Heart right ventricle (tissue), 16 donors: ENCODE measurements at places on chromosomes 7 and 10.

DNA sequence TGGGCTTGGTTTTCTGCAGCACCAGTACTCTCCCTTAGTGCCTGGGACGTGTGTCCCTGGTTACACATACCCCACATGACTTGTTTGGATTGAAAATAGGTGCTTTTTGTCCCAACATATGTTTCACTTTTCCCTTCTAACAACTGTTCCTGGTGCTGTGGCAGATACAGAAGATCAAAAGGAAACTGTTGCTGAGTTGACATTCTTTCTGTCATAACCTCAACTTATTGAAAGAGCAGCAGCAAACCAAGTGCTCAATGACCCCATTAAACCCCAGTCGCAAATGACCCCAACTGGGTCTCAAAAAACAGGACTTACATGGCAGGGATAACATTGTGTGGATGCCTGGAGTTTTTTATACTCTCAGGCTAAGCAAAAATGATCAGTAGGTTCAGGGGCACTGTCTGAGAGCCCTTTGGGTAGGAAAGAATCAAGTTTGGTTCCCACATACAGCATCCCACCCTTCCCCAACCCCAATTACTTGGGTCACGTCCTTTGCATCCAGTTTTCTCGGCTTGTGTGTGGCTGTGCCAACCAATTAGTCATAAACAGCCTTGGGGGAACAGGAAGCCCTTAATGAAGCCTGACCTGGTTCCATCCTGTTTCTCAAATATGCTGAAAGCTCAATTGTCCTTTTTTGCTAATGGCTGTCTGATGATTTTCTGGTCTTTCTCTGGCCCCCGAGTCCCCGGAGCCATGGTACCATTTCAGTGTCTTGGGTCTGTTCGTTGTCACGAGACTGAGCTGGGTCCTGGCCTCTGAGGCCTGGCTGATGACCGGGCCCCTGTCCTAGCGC, 4.9 kb downstream of the HKDC1 start:
- H3K4me1 ChIP-seq, result peaks cover 54% of the 10 kb centered on the region
- no peak overlapping the region for H3K4me3 ChIP-seq
- no peak for DNase-seq
- H3K27ac ChIP-seq, result no peak overlapping the region

GRCh38 chr7:28766359-28766758, 191.8 kb downstream of the TRIL start:
- DNase-seq, result no peak
- H3K36me3 ChIP-seq, result no peaks in the 10 kb centered on the region
- H3K27me3 ChIP-seq, result no peaks in the 10 kb centered on the region
- no peak overlapping the region for H3K4me3 ChIP-seq
- no peaks in the 10 kb centered on the region for H3K4me1 ChIP-seq

DNA sequence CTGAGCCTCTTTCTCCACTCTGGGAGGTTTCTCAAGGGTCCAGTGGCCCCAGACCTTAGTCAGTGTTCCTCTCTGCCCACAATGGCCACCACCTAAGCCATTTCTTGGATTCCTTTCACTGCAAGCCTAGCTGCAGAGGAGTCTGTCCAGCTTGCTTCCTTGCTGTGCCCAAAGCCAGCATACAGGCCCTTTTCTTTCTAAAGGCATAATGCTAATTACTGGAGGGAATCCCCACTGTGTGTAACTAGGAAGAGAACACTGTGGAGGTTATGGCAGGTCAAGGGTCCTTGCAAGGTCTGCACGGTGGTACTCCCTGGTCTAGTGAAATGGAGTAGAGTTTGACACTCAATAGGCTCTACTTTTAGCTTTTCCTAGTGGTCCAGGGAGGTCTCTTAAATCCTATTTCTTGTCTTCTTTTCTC, 70.4 kb upstream of the CC2D2B start:
- H3K36me3 ChIP-seq, result no peaks in the 10 kb centered on the region
- no peak for DNase-seq
- H3K4me1 ChIP-seq, result peaks cover 50% of the 10 kb centered on the region
- no peak overlapping the region for H3K4me3 ChIP-seq

DNA sequence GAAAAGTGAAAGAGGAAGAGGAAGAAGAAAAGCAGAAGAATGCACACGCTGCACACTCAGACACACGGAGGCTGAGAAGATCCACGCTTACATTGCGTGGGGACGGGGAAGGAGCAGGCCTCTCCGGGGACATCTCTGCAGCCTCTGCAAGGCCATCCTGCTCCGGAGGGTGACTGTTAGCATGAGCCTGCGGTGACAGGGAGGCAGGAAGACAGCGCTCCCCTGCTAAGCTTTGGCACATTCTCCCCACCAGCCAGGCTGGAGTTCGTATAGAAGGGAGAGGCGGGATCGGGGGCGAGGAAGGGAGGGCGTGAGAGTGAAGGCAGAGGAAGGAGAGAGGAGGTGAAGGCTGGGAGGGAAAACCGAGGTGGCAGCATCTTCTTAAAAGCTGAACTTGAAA, 366.0 kb upstream of the SHH start:
- no peak for DNase-seq
- no peak overlapping the region for H3K27ac ChIP-seq
- H3K4me1 ChIP-seq, result no peaks in the 10 kb centered on the region

DNA sequence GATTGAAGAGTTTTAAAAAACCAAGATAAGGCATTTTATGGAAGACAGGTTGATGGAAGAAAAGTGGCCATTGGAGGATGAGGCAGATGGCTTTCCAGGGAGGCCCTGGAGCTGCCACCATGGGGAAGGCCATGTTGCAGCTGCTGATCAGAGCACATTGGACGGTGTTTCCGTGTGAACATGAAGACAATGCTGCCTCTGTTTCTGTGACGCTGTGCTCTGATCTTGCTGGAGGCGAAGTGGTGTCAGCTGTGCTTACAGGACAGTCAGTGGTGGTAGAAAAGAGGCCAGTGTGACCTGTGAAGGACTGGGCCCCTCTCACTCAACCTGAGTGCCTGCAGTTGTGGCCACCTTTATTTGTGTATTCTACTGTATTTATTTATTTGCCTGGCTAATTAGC, 132.9 kb downstream of the FAM204A start:
- no peak overlapping the region for H3K27ac ChIP-seq
- peaks cover 8% of the 10 kb centered on the region for H3K27me3 ChIP-seq
- H3K4me1 ChIP-seq, result no peaks in the 10 kb centered on the region
- H3K36me3 ChIP-seq, result no peaks in the 10 kb centered on the region
- H3K4me3 ChIP-seq, result no peak overlapping the region
- no peak for DNase-seq

DNA sequence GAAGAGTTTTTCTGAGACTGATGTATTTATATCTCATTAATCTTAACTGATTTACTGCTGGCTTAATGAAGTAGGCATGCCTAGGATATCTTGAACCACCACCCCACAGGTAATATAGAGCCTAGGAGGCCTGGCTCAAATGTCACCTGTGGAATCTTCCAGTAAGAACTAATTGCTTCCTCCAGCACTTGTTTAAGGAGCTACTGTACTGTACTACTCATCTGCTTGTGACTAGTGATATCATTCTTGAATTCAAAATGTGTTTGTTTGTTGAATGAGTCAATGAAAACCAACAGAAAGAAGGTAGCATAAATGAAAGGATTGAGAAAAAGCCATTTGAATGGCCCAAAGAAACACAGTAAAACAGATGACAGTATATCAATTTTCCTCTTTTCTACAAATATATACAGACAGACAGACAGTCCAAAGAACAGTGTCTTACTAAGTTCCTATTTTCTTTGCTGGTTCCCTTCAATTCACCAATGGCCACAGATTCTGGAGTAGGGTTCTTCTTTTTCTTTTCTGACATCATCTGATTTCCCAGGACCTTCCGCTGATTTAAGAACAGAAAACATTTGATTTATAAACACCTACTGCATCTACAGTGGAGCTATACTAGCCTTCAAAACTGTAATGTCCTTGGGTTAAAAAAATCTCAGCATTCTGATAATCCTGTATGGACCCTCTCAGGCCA, 43.7 kb upstream of the SLIT1 start:
- no peaks in the 10 kb centered on the region for H3K27me3 ChIP-seq
- DNase-seq, result no peak
- H3K27ac ChIP-seq, result no peak overlapping the region
- peaks cover 13% of the 10 kb centered on the region for H3K4me1 ChIP-seq
- H3K36me3 ChIP-seq, result no peaks in the 10 kb centered on the region

DNA sequence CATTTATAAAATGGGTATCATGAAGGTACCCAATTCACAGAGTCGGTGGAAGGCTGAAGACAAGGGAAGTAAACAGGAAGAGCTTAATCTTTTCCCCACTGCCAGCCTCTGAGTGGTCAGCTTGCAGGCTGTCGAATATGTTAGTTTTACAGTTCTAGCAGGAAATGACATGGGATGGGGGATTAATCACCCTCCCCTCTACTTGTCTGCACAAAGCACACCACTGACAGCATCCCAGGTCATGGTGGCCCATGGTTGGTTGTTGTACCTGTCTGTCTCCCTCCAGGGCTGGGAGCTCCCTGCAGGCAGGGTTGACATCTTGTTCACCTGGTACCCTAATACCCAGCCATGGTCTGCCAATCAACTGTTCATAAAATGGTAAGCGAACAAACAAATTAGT, 55.6 kb downstream of the GRB10 start:
- no peaks in the 10 kb centered on the region for H3K36me3 ChIP-seq
- H3K27me3 ChIP-seq, result no peaks in the 10 kb centered on the region
- no peak overlapping the region for H3K4me3 ChIP-seq

GRCh38 chr7:158539711-158540146, 47.9 kb downstream of the PTPRN2 start:
- no peak overlapping the region for H3K27ac ChIP-seq
- no peaks in the 10 kb centered on the region for H3K36me3 ChIP-seq
- peaks cover 4% of the 10 kb centered on the region for H3K27me3 ChIP-seq
- peaks cover 5% of the 10 kb centered on the region for H3K4me1 ChIP-seq
- DNase-seq, result peak; percentile 40

DNA sequence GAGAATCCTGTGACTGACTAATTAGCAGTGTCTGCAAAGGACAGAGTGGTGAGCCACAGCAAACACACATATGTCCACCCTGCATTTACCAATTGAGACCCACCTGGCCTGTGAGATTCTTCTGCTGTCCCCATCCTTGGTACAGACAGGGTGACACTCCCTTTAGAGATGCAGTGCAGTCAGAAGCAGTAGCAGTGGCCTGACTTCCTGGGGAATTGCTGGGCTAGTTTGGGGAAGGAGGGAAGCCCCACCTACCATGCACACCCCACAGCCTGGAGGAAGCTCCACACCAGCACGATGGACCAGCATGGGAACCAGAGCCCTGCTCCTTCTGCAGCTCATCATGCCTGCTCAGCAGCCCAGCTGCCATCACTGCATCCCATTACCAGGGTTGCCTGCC, 924.9 kb upstream of the ZNF722 start:
- no peaks in the 10 kb centered on the region for H3K36me3 ChIP-seq
- no peaks in the 10 kb centered on the region for H3K27me3 ChIP-seq
- H3K4me3 ChIP-seq, result no peak overlapping the region
- no peak for DNase-seq
- H3K27ac ChIP-seq, result no peak overlapping the region
- no peaks in the 10 kb centered on the region for H3K4me1 ChIP-seq

GRCh38 chr7:2932402-2933251, 88.5 kb upstream of the GNA12 start:
- no peaks in the 10 kb centered on the region for H3K36me3 ChIP-seq
- H3K4me1 ChIP-seq, result no peaks in the 10 kb centered on the region
- H3K27ac ChIP-seq, result no peak overlapping the region
- H3K4me3 ChIP-seq, result no peak overlapping the region

DNA sequence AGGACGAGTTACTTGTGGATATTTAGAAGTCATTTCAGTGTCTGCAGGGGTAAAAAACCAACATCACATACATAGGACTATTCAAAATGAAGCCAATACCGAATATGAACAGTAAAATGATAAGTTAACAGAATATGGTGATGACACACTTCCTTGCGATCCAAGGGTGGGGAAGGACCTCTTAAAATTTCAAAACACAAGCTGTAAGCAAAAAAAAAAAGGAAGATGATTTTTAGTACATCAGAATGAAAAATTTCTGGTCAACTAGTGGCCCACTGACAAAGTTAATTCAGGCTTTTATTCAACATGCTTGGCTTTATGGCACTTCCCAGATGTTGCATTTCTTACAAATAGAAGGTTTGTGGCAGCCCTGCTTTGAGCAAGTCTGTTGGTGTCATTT, 19.0 kb upstream of the GALNTL5 start:
- H3K4me3 ChIP-seq, result no peak overlapping the region
- no peaks in the 10 kb centered on the region for H3K36me3 ChIP-seq
- H3K27ac ChIP-seq, result no peak overlapping the region
- H3K4me1 ChIP-seq, result no peaks in the 10 kb centered on the region
- no peaks in the 10 kb centered on the region for H3K27me3 ChIP-seq
- DNase-seq, result no peak

GRCh38 chr7:92056286-92056685, 78.0 kb downstream of the CYP51A1 start:
- no peak overlapping the region for H3K4me3 ChIP-seq
- no peaks in the 10 kb centered on the region for H3K27me3 ChIP-seq
- DNase-seq, result no peak
- H3K36me3 ChIP-seq, result no peaks in the 10 kb centered on the region

- H3K36me3 ChIP-seq, result no peaks in the 10 kb centered on the region
- no peak overlapping the region for H3K27ac ChIP-seq
- no peaks in the 10 kb centered on the region for H3K4me1 ChIP-seq
- H3K27me3 ChIP-seq, result no peaks in the 10 kb centered on the region
Observed at GRCh38 chr10:23630376-23630775, 191.5 kb downstream of the OTUD1 start.

DNA sequence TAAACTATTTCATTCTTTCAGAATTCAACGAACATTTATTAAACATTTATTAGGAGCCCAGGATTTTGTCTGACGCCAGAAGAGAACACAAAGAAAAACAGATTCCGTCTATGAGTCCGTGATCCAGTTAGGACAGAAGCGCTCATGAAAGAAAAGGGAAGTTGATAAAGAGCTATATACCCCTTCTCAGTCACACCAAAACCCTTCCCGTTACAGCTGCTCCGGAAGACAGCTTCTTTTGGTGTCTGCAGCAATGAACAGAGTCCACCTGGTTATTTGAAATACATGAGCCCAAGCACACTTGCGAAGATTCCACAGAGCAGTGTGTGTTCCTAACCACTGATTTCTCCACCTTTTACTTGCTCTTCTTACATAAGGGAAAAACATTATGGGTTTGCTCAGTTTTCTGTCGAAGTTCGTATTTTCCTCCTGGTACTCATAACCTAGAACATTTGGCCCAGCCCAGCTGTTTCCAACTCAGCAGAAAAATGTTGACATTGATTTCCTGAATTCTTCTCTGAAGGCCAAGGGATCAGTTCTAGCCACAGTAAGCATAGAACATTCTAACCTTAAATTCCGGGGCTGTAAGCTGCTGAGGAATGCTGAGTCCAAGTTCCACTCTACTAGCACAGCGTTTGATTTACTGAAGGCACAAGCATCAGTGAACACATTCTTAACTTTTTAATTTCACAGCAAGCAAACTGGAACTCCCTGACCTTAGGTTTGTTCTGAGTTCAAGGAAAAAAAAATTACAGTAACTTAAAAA, 206.5 kb downstream of the SORCS1 start:
- no peaks in the 10 kb centered on the region for H3K27me3 ChIP-seq
- no peak for DNase-seq
- no peak overlapping the region for H3K27ac ChIP-seq
- no peak overlapping the region for H3K4me3 ChIP-seq

GRCh38 chr7:99210265-99210970, 2.5 kb upstream of the KPNA7 start:
- H3K27me3 ChIP-seq, result no peaks in the 10 kb centered on the region
- no peak for DNase-seq
- no peaks in the 10 kb centered on the region for H3K4me1 ChIP-seq
- H3K27ac ChIP-seq, result no peak overlapping the region
- no peaks in the 10 kb centered on the region for H3K36me3 ChIP-seq
